CD8-positive, alpha-beta memory T cell (primary cell): ENCODE measurements at places on chromosomes 12 and 14. TPM values are rescaled to one million over a fixed set of nuclear protein-coding genes. Genes with fewer than 3 reads are reported as not detected.

Gene DIO2
- polyA plus RNA-seq: not detected

GRCh38 chr12:27906127-27906500 is 66.4 kb downstream of the PTHLH start:
- DNase-seq: no peak

- no peak for DNase-seq
Measured at GRCh38 chr12:116222358-116222757, 55.1 kb downstream of the MED13L start.

DNA sequence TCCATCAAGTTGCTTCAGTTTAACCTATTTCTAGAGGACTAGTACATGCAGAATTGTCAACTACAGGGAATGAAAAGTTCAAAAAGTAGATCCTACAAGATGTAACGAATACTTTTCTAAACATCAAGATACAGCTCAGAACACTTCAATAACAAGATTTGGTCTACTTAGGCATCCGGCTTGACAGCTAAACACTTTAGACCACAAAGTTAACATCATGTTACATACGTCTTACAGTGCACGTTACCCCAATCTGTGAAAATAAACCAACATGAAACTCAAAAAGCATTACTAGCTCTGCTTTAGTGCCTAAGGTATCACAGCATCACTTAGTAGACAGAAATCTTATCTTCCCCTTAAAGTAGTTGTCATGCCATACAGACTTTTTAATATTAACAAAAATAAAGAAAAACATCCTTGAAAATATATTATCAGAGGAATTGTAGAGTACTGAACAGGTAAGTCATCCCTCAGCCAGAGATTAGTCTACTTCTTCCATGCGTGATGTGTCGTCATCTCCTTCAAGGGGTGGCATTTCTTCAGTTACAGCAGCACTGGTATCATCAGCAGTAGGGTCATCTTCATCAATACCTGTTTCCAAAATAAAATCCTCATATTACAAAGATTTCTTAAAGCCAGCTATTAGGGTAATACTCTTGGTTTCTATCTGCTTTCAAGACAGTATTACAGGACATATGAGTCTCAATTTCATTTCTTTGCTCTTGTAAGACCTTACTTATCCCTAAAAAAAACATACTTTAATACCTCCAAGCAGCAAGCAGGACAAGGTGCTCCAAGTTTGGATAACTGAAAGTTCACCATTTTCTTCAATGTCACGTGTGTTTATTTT is 5.4 kb downstream of the HSP90AA1 start:
- no peak for DNase-seq

DNA sequence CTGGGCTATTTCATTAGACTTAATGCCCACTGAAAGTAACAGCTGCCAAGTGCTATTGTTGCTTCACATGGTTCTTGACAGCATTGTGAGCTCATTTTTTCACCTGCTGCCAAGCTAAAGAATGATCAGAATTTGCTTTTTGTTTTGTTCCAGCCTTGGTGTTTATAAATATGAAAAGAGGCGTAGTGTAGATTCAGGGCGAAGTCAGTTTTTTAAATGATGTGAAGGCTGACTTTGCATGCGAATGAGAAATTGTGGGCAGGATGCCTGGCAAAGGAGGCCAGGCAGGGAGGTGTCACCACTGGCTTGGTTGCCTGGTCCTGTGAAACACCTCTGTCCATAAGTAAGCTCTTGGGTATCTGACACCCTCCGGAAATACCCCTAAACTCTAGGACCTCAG is 93.3 kb upstream of the NAP1L1 start:
- no peak for DNase-seq

Gene LEMD3
- 28.0 TPM for polyA plus RNA-seq

DNA sequence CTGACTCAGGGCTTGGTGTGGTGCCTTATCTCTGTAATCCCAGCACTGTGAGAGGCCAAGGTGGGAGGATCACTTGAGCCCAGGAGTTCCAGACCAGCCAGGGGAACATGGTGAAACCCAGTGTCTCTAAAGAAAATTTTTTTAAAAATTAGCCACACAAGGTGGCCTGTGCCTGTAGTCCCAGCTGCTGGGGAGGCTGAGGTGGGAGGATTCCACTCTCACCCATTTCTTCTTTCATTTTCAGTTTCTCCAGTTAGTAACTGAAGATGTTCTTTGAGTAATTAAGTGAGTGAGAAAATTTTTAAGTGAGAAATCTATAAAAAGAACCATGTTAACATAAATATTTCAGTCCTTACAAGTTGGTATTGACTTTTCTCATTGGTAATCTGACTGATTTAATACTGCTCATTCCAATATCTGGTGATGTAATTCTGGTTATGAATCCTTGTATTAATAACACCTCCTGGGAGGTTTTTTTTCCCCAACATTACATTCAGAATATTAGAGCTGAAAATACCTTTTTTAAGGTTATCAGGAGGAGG is 6.1 kb downstream of the METTL3 start:
- no peak for DNase-seq

Gene DPF3
- polyA plus RNA-seq: 1.3 TPM
